Hematopoietic multipotent progenitor cell treated with erythropoietin and hydrocortisone succinate and interleukin-3 and kit ligand, for 6 days (in vitro differentiated cells): ENCODE measurements at places on chromosomes 3 and 15.

- DNase-seq = no peak
Observed at GRCh38 chr3:25427155-25427554, 908 bp upstream of the RARB start.

DNA sequence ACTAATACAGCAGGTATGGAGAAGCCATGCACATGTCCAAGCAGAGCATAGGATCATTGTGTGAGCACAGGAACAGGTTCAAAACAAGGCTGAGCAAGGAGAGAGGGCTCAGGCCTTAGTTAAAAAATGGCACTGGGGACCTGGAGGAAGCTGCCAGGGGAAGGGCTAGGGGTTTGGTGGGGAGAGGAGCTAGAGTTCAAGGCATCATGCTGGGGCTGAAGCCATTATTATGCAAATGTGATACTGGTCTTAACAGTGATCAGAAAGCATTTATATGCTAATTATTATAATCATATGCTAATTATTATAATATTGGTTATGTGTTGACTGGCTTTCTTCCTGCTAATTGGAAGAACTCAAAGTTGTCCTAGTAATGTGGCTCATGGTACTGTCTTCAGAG, 546.0 kb upstream of the CFAP20DC start:
- no peak for DNase-seq

- DNase-seq = no peak
Observed at GRCh38 chr15:71338265-71338664, 223.0 kb downstream of the THSD4 start.

DNA sequence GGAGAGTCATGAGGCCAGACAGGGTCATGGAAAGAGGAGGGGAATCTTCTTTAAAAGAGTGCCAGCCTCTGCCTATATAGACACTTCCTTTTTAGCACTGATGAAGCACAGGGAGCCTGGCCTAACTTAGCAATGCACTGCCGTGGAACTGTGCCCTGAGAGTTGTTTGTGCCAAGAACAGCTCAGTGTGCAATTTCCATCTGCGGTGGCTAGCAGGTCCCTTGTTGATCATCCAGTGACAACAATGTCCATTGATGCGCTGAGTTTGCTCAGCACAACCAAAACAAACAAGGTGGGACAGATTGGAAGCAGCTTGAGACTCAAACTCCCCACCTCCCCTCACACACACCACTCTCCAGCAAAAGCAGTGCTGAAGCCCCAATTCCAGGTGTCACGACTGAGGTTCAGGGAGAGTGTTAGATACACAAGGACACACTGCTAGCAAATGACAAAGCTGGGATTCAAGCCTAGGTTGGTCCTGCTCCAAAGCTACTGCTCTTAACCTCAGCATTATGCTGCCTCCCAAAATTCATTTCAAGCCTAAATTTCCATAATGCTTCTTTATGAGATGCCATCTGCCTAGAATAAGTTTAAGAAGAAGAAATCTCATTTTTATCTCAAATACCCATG, 316.6 kb upstream of the UBE2E2 start:
- DNase-seq = no peak

DNA sequence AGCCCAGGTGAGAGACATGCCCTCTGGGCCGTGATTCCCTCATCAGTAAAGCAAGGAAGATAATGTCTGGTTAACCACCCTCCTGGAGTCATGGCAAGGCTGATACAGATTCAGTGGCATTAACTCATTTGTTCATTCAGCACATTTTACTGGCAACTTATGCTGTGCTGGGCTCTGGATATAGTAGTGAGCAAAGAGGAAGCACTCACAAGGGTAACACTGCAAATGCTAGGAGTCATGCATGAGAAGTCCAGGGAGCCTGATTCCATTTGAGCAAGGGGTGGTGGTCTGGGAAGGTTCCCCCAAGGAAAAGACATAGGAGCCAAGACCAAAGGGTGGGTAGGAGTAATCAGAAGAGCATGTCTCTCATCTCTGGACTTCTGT, 50.2 kb downstream of the SMAD3 start:
- DNase-seq = no peak

- DNase-seq = no peak
Observed at GRCh38 chr3:31879365-31879764, 101.7 kb downstream of the OSBPL10 start.

GRCh38 chr3:127822041-127822681, at the start of gene MGLL:
Gene MGLL, minus strand, starts transcription at chr3:127822515. Its CDS starts 197 bp downstream, at chr3:127822318.
- peak; percentile 49 for DNase-seq
